ENCODE measurements at places on chromosomes 16 and 17.

DNA sequence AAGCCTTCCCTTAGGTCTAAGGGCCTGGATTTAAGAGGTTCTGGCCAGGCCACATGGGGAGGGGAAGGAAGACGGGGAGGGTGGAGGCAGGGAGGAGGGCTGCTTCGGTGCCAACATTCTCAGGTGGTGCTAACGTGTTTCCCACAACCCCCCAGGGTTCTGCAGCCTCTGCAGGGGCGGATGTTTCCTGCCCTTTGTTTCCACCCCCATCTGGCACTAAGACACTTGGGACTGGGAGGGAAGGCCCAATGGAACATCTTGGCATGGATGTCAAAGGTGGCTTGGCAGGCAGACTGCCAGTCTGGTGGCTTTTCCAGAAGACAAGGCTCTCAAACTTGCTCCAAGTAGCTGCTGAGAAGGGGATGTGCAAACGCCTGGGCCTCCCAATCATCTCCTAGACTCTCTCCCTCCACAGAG is 12.7 kb downstream of the HIC1 start:
- no peak for DNase-seq

- no peak for DNase-seq
These were observed 139.2 kb downstream of the CDK5R1 start for GRCh38 chr17:32625971-32626370.

GRCh38 chr16:20871258-20871657 is 28.9 kb downstream of the DCUN1D3 start:
- no peak for DNase-seq

- no peak for DNase-seq
These were observed 325.5 kb downstream of the CA10 start for GRCh38 chr17:51833045-51833444.

GRCh38 chr17:35023538-35023937 is 40.0 kb downstream of the RFFL start:
- DNase-seq, result no peak

GRCh38 chr16:74607962-74608356 is 1.0 kb upstream of the GLG1 start:
- peak; percentile 61 for DNase-seq

DNA sequence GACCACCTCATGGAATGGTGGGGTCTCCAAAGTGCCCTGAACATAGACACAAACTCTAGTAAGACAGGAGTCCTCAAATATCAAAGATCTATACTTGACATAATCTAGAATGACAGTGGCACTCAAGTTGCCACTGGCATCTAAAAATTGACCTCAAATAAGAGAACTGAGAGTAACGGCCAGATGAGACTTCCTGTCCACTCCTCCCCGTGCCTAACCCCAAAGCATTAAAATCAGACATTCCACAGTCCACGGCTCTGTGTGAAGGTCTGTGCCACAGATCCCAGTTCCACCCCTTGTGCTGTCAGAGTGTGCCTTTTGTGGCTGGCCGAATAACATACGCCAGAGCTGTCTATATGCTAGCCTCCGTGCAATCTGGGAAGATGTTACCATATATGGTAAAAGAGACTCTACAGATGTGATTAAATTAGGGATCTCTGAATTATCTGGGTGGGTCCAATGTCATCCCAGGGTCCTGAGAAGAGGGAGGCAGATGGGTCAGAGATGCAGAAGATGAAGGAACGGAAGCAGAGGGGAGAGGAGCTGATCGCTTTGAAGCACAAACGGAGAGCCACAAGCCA is 21.0 kb upstream of the EVPL start:
- no peak for DNase-seq
